ENCODE measurements at places on chromosomes 16 and 17. TPM values are rescaled to one million over a fixed set of nuclear protein-coding genes. Genes with fewer than 3 reads are reported as not detected.

- peak; percentile 53 for DNase-seq
These were observed 23.0 kb upstream of the CHMP6 start for GRCh38 chr17:80968602-80969029.

DNA sequence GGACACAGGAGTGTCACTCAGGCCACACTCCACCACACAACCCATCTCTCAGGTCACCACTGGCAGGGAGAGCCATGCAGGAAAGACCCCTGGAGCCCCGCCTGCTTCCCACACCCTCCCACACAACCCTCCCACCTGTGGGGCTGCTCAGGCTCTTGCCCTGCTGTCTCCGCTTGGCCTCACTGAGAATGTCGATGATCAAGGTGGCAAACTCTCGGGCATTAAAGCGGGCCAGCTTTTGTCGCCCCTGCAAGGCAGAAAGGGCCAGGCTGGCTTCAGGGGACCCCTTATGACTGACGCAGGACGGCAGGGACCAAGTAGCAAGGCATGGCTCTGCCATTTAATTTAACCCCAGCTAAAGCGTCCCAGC is 8.5 kb downstream of the TP53I13 start:
- no peak for DNase-seq

GRCh38 chr17:48745381-48746275 is 17.1 kb upstream of the HOXB13 start:
- DNase-seq = no peak

- DNase-seq = no peak
These were observed 29.9 kb upstream of the VAT1L start for GRCh38 chr16:77758508-77758907.

MYO15A gene
- 2.0 TPM for total RNA-seq

Data from occipital lobe (tissue), 3 donors.